ENCODE measurements at places on chromosomes 6 and 20. TPM values are rescaled to one million over a fixed set of nuclear protein-coding genes. Genes with fewer than 3 reads are reported as not detected.

The IMPG1 gene
- total RNA-seq = not detected

The BLCAP gene
- 27.5 TPM for total RNA-seq

The PBOV1 gene
- not detected for total RNA-seq

The COL9A1 gene
- not detected for total RNA-seq

The DNAH8 gene
- total RNA-seq = not detected

- DNase-seq = no peak
- no peaks in the 10 kb centered on the region for H3K27me3 ChIP-seq
- 0 out of 2 replicates have a peak, but pooled peaks cover 5% of the 10 kb centered on the region for H3K4me1 ChIP-seq
- H3K36me3 ChIP-seq = no peaks in the 10 kb centered on the region
- no peak overlapping the region for H3K4me3 ChIP-seq
- no peak overlapping the region for H3K27ac ChIP-seq
Measured at GRCh38 chr20:58811334-58811733, 39.4 kb downstream of the GNAS-AS1 start.

GRCh38 chr20:18805881-18806280, 7.7 kb upstream of the SCP2D1 start:
- H3K4me1 ChIP-seq = no peaks in the 10 kb centered on the region
- no peaks in the 10 kb centered on the region for H3K36me3 ChIP-seq
- H3K27ac ChIP-seq = no peak overlapping the region
- H3K4me3 ChIP-seq = no peak overlapping the region
- H3K27me3 ChIP-seq = peaks cover 3% of the 10 kb centered on the region

- no peak overlapping the region for H3K27ac ChIP-seq
- no peaks in the 10 kb centered on the region for H3K27me3 ChIP-seq
- no peak for DNase-seq
- H3K4me1 ChIP-seq = no peaks in the 10 kb centered on the region
- H3K4me3 ChIP-seq = no peak overlapping the region
Measured at GRCh38 chr6:124658053-124658452, 304.2 kb upstream of the RNF217 start.

DNA sequence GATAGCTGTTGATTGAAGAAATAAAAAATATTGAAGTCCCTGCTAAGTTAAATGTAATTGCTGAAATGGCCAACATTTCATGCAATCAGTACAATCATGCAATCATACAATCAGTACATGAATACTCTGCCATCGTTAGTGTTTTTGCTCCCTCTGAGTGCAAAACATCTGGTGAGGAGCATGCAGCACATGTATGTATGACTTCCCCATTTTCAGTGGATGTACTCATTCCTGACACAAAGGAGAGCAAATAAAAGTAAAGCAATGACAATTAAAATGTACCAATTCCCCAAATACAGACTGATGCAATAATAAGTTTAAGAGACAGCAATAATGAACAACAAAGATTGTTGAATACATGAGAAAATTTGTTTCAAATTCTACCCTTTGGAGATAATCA, 140.7 kb downstream of the PLCB1 start:
- H3K4me1 ChIP-seq = no peaks in the 10 kb centered on the region
- H3K27ac ChIP-seq = no peak overlapping the region
- DNase-seq = no peak
- H3K4me3 ChIP-seq = no peak overlapping the region
- H3K27me3 ChIP-seq = no peaks in the 10 kb centered on the region

GRCh38 chr20:51609251-51609650, 66.7 kb upstream of the NFATC2 start:
- no peaks in the 10 kb centered on the region for H3K36me3 ChIP-seq
- no peak overlapping the region for H3K4me3 ChIP-seq
- H3K27ac ChIP-seq = no peak overlapping the region
- H3K27me3 ChIP-seq = no peaks in the 10 kb centered on the region

DNA sequence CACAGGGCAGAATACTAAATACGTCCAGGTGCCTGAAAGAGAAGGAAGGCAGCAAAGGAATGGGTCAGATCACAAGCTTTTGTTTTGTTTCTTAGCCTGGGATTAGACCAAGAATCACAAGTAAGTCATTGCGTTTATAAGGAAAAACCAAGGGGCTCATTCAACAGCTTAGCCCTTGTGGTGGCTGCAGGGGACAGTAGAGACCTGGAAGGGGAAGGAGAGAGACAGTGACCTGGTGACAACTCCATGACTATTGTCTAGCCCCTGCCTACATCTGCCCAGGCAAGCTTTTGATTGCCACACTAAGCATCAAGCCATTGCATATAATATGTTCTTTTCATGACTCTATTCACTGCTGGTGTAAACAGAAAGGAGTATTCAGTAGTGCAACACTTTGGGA, 30.2 kb upstream of the TBC1D7 start:
- no peaks in the 10 kb centered on the region for H3K36me3 ChIP-seq
- DNase-seq = no peak
- no peaks in the 10 kb centered on the region for H3K27me3 ChIP-seq
- no peak overlapping the region for H3K4me3 ChIP-seq
- H3K27ac ChIP-seq = no peak overlapping the region
- peaks cover 21% of the 10 kb centered on the region for H3K4me1 ChIP-seq

DNA sequence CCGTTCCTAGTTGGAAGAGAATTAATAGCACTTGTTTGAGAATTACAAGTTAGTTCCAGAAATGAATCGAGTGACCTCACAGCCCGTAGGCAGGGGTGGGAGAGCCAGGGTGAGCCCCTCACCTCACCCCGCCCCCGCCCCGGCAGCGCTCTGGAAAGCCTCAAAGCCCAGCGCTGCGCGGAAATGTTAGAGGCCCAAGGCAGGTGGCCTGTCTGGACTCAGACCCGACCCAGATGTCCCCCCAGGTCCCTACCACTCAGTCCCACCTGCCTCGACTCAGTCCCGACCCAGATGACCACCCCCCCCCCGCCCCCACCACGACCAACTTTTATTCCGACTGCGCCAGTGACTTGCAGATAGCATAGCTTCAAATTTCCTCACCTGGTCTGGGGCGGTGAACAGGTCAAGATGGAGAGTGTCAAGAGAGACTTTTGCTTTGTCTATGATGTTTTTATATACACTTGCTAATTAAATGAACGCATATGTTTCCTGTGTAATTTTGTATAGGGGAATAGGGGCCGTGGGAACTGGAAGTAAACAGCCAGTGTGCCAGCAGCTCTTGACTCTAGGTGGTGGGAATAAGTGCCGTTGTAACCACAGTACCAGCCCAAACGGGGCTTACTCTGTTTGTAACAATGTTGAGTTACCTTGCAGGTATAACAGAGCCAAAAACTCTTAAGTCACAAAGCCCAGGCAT, 1.2 kb upstream of the PXDC1 start:
- H3K27ac ChIP-seq = peak overlapping the region; percentile 46
- H3K27me3 ChIP-seq = no peaks in the 10 kb centered on the region
- peak overlapping the region; percentile 47 for H3K4me3 ChIP-seq
- H3K36me3 ChIP-seq = no peaks in the 10 kb centered on the region
- H3K4me1 ChIP-seq = peaks cover 12% of the 10 kb centered on the region
- DNase-seq = no peak

DNA sequence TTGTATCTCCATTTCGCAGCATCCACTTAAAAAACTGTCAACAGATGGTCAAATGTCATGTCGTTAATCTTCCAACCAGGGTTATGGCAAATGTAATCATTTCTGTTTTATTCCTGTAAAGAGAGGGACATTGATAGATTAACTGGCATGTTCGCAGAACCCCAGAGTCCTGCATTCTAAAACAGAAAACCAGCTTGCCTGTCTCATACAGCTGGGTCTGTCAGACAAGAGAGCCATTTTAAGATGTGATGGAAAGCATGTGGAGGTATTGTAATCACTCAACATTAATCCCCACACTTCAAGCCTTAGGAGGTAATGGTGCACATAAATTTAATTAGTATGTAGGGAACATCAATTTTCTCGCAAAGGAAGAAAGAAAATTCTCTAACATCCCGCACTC, 4.4 kb downstream of the SMLR1 start:
- no peaks in the 10 kb centered on the region for H3K27me3 ChIP-seq
- no peaks in the 10 kb centered on the region for H3K4me1 ChIP-seq
- H3K27ac ChIP-seq = no peak overlapping the region
- no peaks in the 10 kb centered on the region for H3K36me3 ChIP-seq
- no peak overlapping the region for H3K4me3 ChIP-seq

- no peaks in the 10 kb centered on the region for H3K27me3 ChIP-seq
- no peaks in the 10 kb centered on the region for H3K36me3 ChIP-seq
- DNase-seq = peak; percentile 55
Measured at GRCh38 chr6:125310994-125311649, 9.4 kb upstream of the HDDC2 start.

- no peak overlapping the region for H3K4me3 ChIP-seq
- H3K27me3 ChIP-seq = peaks cover 55% of the 10 kb centered on the region
- H3K36me3 ChIP-seq = no peaks in the 10 kb centered on the region
- no peak for DNase-seq
Measured at GRCh38 chr6:13113981-13114593, 214.2 kb downstream of the TBC1D7 start.

DNA sequence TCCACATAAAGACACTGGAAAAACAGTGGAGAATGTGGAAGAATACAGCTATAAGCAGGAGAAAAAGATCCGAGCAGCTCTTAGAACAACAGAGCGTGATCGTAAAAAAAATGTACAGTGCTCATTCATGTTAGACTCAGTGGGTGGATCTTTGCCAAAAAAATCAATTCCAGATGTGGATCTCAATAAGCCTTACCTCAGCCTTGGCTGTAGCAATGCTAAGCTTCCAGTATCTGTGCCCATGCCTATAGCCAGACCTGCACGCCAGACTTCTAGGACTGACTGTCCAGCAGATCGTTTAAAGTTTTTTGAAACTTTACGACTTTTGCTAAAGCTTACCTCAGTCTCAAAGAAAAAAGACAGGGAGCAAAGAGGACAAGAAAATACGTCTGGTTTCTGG, 57.1 kb downstream of the MAP3K4 start:
- H3K27me3 ChIP-seq = no peaks in the 10 kb centered on the region
- no peaks in the 10 kb centered on the region for H3K4me1 ChIP-seq
- no peaks in the 10 kb centered on the region for H3K36me3 ChIP-seq

- no peak for DNase-seq
- no peaks in the 10 kb centered on the region for H3K4me1 ChIP-seq
- peaks cover 8% of the 10 kb centered on the region for H3K27me3 ChIP-seq
- no peak overlapping the region for H3K4me3 ChIP-seq
Measured at GRCh38 chr6:24929242-24929641, 6.5 kb downstream of the RIPOR2 start.

- no peaks in the 10 kb centered on the region for H3K36me3 ChIP-seq
- no peak for DNase-seq
- peaks cover 32% of the 10 kb centered on the region for H3K4me1 ChIP-seq
Measured at GRCh38 chr6:26124781-26125685, 37.8 kb downstream of the HFE start.

- peaks cover 10% of the 10 kb centered on the region for H3K4me1 ChIP-seq
- no peaks in the 10 kb centered on the region for H3K27me3 ChIP-seq
- H3K27ac ChIP-seq = no peak overlapping the region
- no peak overlapping the region for H3K4me3 ChIP-seq
- DNase-seq = no peak
Measured at GRCh38 chr20:47727170-47727880, 58.0 kb downstream of the SULF2 start.

- H3K36me3 ChIP-seq = no peaks in the 10 kb centered on the region
- DNase-seq = no peak
- H3K27me3 ChIP-seq = no peaks in the 10 kb centered on the region
Measured at GRCh38 chr20:36644032-36644705, 1.8 kb downstream of the SLA2 start.

- no peak overlapping the region for H3K27ac ChIP-seq
- no peak for DNase-seq
- no peak overlapping the region for H3K4me3 ChIP-seq
- no peaks in the 10 kb centered on the region for H3K36me3 ChIP-seq
- no peaks in the 10 kb centered on the region for H3K4me1 ChIP-seq
- no peaks in the 10 kb centered on the region for H3K27me3 ChIP-seq
Measured at GRCh38 chr6:163707387-163708355, 293.2 kb downstream of the QKI start.

- H3K27ac ChIP-seq = peak within 1 kb of the TSS; percentile 26
- peaks cover 6% of the 10 kb centered on the region for H3K4me1 ChIP-seq
- peak; percentile 46 for DNase-seq
- H3K36me3 ChIP-seq = no peaks in the 10 kb centered on the region
Measured at GRCh38 chr6:79630883-79631692, at the start of gene SH3BGRL2. Gene SH3BGRL2, plus strand, starts transcription at chr6:79631329. Its CDS starts 133 bp downstream, at chr6:79631462.

GRCh38 chr6:159116343-159116742, 52.9 kb upstream of the FNDC1 start:
- no peaks in the 10 kb centered on the region for H3K27me3 ChIP-seq
- no peak for DNase-seq
- no peak overlapping the region for H3K27ac ChIP-seq
- H3K4me3 ChIP-seq = no peak overlapping the region
- H3K36me3 ChIP-seq = no peaks in the 10 kb centered on the region

- no peaks in the 10 kb centered on the region for H3K36me3 ChIP-seq
- H3K27ac ChIP-seq = no peak overlapping the region
- H3K27me3 ChIP-seq = no peaks in the 10 kb centered on the region
- H3K4me1 ChIP-seq = no peaks in the 10 kb centered on the region
Measured at GRCh38 chr6:157412791-157413190, 31.8 kb downstream of the ZDHHC14 start.

DNA sequence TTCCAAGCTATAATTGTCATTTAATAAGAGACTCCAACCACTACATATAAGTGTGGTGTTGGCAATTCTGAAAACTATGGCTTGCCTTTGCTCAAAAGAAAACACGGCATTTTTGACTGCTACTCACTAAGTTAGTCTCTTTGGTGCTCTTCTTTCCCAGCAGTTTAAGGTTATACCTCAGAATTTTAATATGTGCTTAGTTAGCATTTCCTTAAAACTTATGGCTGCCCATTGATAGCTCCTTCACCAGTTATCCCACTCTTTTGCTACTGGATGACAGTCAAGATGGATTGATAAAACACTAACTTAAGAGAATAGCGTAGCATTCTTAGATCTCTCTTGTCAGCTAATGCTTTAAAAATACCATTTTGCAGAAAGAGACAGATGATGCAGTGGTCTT, 34.1 kb downstream of the GOPC start:
- no peak overlapping the region for H3K27ac ChIP-seq
- H3K36me3 ChIP-seq = peaks cover 29% of the 10 kb centered on the region
- no peaks in the 10 kb centered on the region for H3K27me3 ChIP-seq
- no peaks in the 10 kb centered on the region for H3K4me1 ChIP-seq

DNA sequence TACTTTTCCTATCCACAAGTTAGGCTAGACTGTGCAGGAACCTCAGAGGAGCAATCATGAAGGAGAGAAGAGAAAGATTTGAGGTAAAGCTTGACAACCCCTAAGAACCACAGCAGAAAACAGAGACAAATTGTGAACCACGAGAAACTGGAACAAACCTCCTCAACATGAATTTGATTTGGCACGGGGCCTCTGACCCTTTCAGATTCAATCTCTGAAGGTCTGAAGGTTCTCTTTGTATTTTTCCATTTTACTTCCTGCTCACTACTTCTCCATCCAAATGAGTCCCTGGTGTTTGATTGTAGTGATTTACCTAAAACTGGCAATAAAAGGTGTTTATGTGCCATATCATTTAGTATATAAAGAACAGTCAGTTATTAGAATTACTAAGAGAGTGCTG, 126.1 kb upstream of the STXBP5 start:
- no peak overlapping the region for H3K4me3 ChIP-seq
- no peaks in the 10 kb centered on the region for H3K36me3 ChIP-seq
- no peak overlapping the region for H3K27ac ChIP-seq
- peaks cover 18% of the 10 kb centered on the region for H3K4me1 ChIP-seq

Data from HCT116 (cell line).